ENCODE measurements at places on chromosomes 11 and 22.

- no peak for DNase-seq
Measured at GRCh38 chr11:59141673-59142460, 789 bp upstream of the FAM111A start.

GRCh38 chr11:57834852-57835251, 73.2 kb downstream of the CTNND1 start:
- DNase-seq: no peak

DNA sequence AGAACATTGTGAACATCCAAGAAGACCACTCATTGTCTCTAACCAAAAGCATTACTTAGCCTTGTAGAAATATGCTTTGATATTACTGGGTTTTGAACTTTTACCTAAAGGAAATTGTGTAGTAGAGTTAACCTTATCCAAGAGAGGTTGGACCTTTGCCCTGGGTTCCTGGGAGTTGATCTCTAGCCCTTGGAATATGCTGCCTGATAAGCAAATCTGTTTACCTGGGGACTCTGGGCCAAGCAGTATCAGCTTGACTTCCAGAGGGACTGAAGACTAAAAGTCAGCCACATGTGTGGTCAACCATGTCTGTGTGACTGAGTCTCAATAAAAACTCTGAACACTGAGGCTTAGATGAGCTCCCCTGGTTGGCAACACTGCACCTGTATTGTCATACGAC, 44.1 kb upstream of the CWF19L2 start:
- DNase-seq: no peak

GRCh38 chr11:130691581-130691980, 224.7 kb downstream of the SNX19 start:
- DNase-seq: no peak

GRCh38 chr11:117724104-117724503, 72.9 kb downstream of the DSCAML1 start:
- no peak for DNase-seq

DNA sequence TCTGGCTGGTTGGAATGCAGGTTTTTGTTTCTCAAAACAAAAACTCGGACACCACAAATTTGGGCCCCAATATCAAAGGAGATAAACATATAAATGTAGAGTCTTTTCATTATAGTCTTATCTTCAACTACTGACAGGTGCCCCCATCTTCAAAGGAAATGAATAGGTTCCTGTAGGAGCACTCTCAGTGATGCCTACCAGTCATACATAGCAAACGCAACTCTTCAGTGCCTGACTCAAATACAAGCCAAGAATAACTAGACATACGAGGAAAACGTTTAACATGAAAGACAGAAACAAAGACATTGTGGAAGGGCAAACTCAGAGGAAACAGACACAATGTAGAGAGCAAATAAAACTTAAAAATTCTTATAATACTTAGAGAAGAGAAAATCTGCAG, 13.9 kb downstream of the KDM4D start:
- no peak for DNase-seq

GRCh38 chr11:17801166-17801565, 66.6 kb downstream of the KCNC1 start:
- DNase-seq: no peak

GRCh38 chr22:19876941-19877625, 22.4 kb upstream of the GNB1L start:
- no peak for DNase-seq

DNA sequence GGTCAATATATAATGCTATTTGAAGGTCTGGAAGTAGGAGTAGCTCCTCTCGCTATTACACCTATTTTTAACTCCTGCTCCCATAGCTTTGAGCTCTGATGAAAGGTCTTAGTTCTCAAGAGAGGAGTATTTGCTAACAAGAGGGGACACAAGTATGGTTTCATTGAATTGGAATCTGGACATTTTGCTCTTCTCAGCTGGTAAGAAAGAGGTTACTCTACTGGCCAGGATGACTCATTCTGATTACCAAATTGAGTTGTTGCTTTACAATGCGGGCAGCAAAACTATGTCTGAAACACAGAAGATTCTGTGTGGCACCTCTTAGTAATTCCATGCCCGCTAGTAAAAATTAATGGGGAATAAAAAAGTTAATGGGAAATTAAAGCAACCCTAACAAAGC, 63.6 kb upstream of the EP300 start:
- DNase-seq: no peak

- no peak for DNase-seq
Measured at GRCh38 chr22:37026325-37026724, 6.8 kb downstream of the MPST start.

DNA sequence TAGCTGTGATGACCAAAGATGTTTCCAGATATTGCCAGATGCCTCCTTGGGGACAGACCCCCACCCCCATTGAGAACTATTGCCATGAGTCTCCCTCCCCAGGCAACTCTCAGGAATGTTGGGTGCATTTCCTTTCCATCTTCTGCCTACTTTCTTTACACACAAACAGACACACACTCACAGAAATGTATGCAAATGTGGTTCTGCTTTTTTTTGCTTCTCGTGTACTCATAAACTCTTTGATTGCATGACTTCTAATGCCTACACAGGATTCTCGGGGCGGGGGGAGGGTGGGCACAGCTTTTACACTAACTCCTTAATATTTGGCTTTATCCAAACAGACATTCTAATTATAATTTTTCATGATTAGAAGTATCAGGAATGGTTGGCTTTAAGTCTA, 53.3 kb upstream of the SUSD2 start:
- no peak for DNase-seq

DNA sequence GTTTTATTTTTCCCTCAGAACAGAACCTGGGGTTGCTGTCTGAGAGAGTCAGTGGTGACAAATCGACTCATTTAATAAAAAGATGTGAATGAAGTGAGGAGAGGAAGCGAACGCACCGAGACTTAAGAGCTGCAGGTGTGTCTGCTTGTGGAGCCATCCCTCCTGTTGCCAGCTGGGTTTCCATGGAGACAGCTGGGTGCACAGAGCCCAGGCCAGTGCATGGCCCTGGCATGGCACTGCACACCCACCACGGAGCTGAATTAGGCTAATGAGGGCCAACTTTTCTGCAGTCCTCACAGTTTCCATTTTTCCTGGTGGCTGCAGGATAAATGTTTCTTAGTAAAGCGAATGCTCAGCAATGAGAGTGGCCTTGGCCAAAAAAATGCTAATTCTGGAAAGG, 750.2 kb downstream of the OPCML start:
- no peak for DNase-seq

DNA sequence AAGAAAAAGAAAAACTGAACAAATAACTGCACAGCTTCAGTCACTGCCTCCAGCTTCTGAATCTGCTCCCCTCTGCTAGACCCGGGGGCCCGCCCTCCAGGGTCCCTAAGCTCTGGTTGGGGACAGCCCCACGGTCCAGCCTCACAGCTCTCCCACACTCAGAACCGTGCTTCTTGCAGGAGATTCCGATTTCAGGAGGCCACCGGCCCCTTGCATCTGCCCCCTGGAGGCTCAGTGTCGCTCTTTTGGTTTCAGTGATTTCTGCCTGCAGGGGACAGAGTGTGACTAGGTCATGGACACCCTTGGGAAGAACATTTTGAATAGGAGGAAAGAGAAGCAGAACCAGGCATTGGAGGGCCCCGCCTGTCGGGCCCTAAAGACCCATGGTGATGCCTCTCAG, 23.1 kb upstream of the RPS3 start:
- no peak for DNase-seq

- DNase-seq: no peak
Measured at GRCh38 chr11:130473795-130474377, 25.4 kb downstream of the ADAMTS15 start.

DNA sequence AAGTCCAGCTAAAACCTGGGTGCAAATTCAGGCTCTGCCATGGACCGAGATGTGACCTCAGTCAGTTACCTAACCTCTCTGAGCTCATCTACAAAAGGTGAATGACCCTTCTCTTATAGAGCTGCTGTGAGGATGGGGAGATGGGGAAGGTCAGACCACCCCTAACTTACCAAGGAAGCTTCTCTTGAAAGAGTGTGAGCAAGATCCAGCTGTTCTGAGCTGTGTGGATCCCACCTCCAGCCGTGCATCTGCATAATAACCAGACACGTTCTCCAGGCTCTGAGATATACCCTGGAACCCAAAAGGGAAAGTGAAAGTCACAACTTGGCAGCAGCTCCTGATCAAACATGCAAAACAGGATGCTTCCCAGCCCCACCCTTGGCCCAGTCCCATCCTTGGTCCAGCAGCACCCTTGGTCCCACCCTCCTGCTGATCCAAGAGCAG, at the start of gene APOL3:
TSS of gene APOL3 (minus strand) at position 257 of the 444 bp plus-strand sequence. CDS start 11,700 bp downstream, outside the sequence.
- peak; percentile 44 for DNase-seq

DNA sequence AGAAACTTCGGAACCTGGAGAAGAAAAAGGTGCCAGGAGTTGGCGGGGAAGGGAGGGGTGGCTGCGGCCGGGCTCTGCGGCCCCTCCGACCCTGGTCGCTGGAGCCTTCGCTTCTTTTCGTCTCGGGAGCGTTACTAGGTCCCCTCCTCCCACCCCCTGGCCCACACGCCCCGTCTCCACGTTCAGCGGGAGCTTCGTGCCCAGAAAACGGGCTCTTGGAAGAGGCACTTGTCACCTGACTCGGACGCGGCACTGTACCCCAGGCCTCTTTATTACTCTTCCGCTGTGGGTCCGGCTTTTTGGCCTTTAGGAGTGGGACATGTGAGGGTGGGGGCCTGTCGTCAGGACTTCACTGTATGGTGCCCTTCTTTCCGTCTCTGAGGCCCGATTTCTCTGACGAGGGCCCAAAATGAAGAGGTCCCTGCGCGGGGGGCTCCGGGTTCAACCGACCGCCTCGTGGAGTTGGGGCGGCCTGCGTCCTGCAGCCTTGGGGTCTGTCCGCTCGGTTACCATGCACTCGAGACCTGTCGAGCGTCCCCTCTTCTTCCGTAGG, 1.2 kb downstream of the CAPRIN1 start:
- DNase-seq: peak; percentile 18

- DNase-seq: peak; percentile 32
Measured at GRCh38 chr11:111604392-111605009, 2.3 kb downstream of the SIK2 start.

DNA sequence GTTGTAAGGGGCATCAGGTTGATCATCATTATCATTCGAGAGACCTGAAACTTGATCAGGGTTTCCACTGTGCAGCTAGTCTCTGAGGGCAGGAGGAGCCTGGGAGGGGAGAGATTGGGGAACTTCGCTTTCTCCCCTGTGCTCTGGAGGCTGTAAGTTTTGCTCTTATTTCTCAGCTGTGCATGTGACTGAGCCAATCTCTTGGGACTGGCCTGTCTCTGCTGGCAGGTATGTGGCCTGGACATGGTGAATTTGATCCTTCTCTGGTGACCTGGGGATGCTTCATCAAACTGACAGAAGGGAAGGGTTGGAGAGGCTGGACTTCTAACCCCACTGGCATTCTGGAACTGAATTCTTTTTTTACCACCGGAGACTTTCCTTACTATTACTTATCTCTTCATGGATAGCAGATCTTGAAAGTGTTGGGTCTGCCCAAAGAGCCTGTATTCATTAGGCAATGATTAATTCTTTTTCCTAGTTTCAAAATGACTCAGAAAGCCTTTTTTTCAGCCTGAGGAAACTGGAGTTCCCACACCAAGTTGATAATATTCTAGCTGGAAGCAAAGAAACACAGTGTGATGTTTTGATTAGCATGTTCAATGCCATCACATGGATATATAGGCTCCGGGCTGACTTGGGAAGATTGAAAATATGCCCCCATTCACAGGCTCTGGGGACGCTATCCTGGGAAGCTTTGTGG, 36.5 kb downstream of the TSPAN18 start:
- no peak for DNase-seq

DNA sequence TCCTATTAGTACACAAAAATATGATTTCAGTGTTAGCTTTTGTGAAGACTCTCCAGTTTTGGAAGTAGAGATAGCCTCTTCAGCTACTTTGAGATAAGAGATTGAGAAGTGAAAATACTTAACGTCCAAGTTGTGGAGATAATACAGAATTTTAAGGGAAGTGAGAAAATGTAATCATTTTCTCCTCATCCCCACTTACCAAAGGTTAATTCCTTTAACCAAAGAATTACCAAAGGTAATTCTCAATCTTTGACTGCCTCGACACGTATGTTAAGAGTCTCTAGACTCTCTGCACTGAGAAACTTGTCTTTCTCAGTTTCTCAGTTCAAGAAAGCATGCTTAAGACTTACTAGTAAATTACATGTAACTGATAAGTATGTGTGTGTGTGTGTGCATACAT, 15.3 kb downstream of the C11orf54 start:
- no peak for DNase-seq

DNA sequence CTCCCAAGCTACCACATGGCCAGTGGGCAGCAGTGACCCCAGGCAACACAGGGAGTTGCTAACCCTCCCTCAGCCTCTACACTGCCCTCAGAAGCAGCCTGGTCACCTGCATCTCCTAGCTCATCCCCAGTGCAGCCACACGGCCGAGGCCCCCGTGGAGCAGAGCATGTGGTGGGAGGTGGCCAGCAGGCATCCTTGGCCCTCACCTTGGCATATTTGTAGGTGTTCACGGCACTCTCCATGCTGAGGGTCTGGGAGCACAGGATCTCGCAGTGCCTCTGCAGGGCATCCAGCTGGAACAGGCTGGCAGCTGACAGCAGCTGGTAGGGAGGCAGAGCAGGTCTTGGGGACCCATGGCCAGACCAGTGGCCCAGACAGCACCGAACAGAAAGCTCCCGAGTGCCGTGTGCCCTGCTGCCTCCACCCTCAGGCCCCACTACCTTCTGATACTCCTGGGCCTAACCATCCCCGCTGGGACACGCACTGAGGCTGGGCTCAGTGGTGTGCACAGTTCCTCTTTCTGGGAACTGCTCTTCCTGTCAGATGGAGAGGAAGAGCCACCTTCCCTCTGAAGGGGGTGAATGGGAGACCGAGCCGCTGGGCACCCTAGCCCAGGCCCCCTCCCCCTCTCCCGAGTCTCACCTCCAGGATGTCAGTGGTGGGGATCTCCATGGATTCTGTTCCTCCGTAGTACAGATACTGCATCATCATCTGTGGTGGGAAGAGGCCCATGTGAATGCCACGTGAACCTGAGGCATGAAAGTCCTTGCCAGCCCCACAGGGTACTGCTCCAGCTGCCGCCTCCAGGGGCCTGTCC, 48.8 kb downstream of the NAT10 start:
- peak; percentile 82 for DNase-seq

DNA sequence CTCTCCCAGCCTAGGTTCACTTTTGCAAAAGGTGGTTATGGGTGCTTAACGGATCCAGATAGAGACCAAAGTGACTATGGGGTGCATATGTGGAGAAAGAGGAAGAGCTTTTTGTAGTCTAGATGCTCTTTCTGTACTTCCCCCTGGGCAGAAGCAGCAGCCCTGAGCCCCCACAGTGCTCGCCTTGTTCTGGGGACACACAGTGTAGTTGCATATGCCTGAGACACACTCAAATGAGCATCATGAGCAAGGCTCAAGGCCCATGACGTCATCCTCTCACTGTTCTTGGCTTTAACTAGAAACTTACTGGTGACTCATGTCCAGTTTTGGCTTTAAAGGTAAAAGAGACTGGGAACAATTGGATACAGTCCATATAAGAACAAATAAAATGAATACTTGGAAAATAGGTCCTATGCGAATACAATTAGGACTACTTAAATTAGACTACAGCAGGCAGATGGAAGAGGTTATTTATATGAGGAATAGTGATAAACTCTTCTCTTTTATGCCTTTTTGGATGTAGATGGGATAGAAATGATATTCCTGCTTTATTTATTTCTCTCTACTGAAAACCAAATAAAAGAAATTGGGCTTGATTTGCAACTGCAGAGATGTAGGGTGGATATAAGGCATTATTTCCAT, 20.1 kb upstream of the PEX26 start:
- DNase-seq: peak; percentile 78

Measured in germinal center (tissue), 1 donor.